ENCODE measurements at places on chromosomes 7 and 10. TPM values are rescaled to one million over a fixed set of nuclear protein-coding genes. Genes with fewer than 3 reads are reported as not detected.

DNA sequence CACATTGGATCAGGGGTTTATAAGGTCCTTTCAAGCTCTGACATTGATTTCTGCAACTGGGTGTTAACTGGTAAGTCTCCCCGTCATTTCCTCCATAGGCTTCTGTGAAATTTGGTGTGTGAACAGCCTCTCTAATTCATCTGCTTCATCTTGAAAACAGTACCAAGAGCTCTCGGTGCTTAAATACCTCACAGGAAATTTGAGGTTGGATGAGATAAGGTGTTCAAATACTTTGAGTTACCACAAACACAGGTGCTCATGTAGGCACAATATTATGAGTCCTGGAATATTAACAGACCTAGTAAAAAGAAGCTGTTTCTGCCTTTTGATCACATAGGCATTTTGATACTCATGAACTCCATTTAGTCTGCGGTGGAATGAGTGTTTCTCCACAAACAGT is 85.2 kb downstream of the RTKN2 start:
- no peak for DNase-seq

GRCh38 chr7:20299647-20300312 is 30.9 kb upstream of the ITGB8 start:
- DNase-seq = no peak

DNA sequence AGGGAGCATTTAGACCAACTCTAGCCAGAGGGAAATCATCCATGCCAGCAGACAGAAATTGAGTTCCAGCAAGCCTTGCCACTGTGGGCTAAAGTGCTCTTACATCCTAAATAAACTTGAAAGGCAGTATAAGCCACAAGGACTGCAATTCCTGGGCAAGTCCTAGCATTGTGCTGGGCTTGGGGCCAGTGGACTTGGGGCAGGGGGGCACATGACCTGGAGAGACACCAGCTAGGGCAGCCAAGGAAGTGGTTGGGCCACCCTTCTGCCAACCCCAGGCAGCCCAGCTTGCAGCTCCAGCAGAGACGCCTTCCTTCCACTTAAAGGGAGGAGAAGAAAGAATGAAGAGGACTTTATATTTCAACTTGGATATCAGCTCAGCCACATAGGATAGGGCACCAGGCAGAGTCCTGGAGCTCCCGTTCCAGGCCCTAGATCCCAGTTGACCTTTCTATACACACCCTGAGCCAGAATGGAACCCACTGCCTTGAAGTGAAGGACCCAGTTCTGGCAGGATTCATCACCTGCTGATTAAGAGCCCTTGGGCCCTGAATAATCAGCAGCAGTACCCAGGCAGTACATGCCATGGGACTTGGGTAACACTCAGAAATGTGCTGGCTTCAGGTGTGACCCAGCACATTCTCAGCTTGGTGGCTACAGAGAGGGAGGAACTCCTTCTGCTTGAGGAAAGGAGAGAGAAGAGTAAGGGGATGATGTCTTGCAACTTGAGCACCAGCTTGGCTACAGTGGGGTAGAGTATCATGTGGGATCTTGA is 153.0 kb downstream of the GNAI1 start:
- no peak for DNase-seq

DNA sequence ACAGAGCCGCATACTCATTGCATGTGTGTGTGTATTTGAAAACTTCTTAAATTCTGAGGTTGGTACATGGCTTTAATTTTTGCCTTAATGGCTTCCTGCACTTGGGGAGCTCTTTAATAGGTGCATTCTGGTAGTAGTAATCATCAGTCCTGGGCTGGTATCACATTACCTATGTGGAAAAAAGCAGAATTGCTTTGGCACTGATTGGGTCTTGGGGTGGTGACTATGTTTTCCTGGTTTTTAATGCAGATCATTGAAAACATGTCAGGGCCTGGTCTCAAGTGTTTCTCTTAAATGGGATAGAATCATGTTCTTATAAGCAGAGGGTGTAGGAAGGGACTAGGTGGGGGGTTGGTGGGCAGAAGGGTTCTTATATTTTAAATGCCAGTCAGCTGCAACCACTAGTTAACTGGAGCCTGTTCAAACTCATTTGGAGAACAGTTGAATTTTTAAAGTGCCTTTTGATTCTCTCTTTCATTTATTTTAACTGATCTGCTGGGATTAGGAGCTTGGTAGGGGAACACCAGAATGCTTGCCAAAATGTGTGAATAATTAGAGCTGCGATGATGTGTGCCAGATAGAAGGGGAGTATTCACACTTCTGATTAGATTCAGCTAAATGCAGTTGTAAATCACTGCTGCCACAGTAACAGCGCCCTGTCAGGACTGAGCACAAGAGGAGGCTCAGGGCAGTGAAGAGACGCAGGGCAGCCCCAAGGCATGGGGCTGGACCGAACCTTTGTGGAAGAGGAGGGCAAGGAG is 633.5 kb upstream of the GALNT17 start:
- DNase-seq = no peak

GRCh38 chr10:6786579-6787031 is 206.5 kb upstream of the PRKCQ start:
- DNase-seq = no peak

- no peak for DNase-seq
Observed at GRCh38 chr7:149409895-149410294, 51.0 kb downstream of the ZNF777 start.

DNA sequence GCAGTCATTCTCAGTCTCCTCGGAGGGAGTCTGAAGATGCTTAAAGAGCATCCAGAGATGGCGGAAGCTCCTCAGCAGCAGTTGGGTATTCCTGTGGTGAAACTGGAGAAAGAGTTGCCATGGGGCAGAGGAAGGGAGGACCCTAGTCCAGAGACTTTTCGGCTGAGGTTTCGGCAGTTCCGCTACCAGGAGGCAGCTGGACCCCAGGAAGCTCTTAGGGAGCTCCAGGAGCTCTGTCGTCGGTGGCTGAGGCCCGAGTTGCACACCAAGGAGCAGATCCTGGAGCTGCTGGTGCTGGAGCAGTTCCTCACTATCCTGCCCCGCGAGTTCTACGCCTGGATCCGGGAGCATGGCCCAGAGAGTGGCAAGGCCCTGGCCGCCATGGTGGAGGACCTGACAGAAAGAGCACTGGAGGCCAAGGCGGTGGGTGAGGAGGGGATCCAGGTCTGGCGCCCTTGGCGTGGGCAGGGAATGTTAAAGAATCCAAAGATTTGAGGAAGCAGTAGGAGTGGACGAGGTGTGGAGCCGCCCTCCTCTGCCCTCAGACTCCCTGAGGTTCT is 2.9 kb downstream of the ZSCAN25 start:
- DNase-seq = no peak

- no peak for DNase-seq
Observed at GRCh38 chr10:94997741-94998174, 59.3 kb downstream of the CYP2C9 start.

GRCh38 chr10:129959544-129960480 is 4.3 kb downstream of the EBF3 start:
- DNase-seq = no peak

- no peak for DNase-seq
Observed at GRCh38 chr10:34171957-34172527, 643.1 kb downstream of the PARD3 start.

The SPDYE2 gene
- total RNA-seq = not detected

The RET gene
- total RNA-seq = 0.45 TPM

The TCAF2 gene
- total RNA-seq = 73.2 TPM

The PAPOLB gene
- total RNA-seq = not detected

The THSD7A gene
- not detected for total RNA-seq

The CTBP2 gene
- total RNA-seq = 1.2 TPM

Data from activated naive CD4-positive, alpha-beta T cell treated with anti-CD3 and anti-CD28 coated beads, Interleukin-2, amount 50 U/mL, for 72 hours (primary cell).